ENCODE measurements at places on chromosomes 5 and 9.

GRCh38 chr5:36720688-36721087 lies 114.3 kb downstream of the SLC1A3 start:
- peak; percentile 23 for DNase-seq

DNA sequence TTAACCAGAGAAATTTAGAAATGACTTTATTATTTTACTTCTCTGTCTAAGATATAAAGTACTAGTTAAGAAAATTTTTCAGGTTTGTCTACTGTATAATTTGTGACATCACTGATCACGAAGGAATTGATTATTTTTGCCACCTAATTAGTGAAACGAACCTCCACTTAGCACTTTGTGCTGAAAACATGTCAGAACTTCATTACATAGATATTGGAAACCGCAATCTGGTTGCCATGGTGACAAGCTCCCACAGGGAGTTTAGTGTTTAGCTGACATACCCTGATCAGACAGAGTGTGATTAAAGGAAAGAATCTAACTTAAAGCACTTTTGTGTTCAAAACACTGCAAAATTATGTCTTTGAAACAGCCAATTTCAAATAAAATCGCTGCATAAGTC lies 668.4 kb upstream of the CCNG1 start:
- no peak for DNase-seq

DNA sequence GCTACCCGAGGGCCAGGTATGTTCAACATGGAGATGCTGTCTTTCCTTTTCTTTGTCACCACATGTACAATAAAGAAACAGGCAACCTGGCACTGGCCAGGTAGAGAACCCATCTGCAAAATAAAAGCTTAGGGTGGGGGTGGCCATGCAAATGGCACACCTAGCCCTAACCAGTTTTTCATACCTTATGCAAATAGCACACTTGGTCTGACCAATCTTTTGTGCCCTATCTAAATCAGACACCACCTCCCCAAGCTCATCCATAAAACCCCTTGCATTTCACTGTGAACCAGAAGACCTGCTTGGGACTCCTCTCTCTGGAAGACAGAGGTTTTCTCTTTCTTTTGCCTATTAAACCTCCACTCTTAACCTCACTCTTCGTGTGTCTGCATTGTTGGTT lies 33.9 kb downstream of the JAKMIP2 start:
- no peak for DNase-seq

- peak; percentile 39 for DNase-seq
These were observed 12.5 kb downstream of the CARD6 start for GRCh38 chr5:40853632-40854192.

GRCh38 chr9:76290555-76290954 lies 103.7 kb downstream of the RFK start:
- DNase-seq = no peak
